LNCaP clone FGC (cell line): ENCODE measurements at places on chromosomes 7 and 10.

DNA sequence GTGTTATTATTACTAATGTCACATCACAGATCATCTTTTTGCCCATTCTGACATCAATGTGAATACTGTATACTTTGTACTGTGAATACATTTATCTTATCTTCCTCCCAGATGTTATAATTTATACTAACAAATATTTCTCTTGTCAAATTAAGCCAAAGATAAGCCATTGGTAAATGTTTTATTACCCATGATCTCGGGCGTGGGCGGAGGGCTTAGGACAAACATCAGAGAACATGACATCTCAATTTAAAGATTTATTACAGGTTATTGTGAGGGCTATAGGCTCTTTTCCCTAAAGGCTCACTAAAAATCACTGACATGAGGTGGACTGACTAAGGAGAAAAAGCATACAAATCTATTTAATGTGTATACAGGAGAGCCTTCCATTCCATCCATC lies 58.2 kb upstream of the DGKB start:
- DNase-seq = no peak

GRCh38 chr10:117140525-117140902 lies 2.4 kb upstream of the VAX1 start:
- no peak for DNase-seq

DNA sequence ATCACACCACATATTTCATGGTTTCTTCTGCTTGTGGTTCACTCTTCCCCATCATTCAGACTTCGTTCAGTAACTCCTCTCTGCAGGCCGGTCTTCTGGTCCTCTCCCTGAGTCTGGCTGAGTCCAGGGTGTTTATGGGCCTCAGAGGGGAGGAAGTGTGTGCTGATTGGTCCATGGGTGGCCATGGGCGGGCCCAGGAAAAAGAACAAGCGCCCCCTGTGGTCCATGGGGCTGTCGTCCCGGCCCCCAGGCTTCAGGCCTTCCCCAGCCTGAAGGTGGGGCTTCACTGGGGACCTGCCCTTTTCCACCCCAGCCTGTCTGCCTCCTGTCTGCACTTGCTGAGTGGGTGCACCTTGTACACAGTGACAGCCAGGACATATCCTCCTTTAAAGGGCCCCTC lies 123.7 kb downstream of the VIPR2 start:
- no peak for DNase-seq

- no peak for DNase-seq
These were observed 45.9 kb downstream of the HIPK2 start for GRCh38 chr7:139731802-139732470.

DNA sequence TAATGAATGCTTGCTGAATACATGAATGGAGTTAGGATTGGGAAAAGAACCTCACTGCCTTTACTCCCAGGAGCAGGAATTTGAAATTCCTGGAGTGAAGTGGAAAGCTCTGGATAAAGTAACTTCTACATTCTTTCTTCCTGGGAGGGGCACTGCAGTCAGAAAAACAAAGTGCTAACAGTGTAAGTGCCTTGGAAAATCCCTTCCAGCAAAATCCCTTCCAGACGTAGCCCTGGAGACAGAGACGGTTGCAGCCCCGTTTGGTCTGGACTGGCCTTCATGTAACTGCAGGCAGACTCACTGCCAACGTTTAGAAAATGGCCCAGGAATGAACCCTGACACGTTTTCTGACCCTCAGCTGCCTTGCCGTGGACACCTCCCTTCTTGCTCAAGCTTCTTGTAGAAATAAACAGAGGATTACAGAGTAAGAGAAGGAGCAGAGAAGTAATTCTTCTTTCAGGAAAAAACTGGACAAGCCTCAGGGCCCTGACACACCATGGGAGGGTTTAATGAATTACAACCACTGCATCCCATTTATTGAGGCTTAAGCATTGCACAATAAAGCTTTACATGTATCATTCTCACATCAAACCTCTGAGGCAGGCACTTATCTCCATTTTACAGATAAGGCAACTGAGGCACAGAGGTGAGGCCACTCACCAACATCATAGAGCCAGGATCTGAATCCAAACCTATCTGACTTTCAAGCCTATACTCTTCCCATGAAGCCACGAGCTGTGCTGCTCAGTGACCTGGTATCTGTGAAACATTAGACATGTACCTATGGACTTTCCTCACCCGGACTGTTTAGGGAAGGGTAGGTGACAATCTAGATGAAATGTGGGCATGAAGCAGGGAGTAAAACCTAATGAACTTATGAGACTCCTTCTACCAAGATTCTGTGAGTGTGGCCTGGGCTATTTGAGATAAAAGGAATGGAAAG lies 7.8 kb downstream of the ITPRIP start:
- DNase-seq = no peak

DNA sequence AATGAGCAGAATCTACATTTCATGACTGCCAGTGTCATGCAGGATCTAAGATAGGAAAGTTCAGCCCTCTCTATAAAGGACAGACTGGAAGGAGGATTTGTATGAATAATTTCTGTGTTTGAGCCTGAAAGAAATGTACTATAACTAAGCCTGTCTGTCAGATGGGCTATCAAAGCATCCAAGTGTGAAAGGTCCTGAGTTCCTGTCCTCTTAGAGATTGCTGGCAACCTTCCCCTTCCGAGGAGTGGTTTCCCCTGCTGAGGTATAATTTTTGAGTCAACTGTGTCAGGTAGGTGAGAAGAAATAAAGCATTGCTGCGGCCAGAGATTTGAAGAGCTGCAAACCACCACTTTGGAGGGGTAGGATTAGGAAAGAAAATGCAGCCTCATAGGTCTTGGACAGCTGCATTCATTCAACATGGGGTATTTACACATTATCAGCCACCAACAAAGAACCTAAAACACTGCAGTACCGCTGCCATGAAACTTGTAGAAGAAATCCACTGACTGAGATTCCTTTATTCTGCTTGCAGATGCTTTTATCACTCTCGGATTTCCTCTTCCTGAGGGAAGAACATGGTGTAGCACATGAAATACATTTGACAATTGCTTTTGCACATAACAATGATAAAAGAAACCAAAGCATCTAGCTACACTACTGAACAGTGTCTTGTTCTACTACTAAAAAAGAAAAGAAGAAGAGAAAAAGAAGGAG lies 189.1 kb downstream of the DGKI start:
- DNase-seq = no peak

- DNase-seq = no peak
These were observed 118.6 kb downstream of the NRF1 start for GRCh38 chr7:129730159-129730558.

- no peak for DNase-seq
These were observed 39.8 kb downstream of the HBP1 start for GRCh38 chr7:107208563-107208962.

- no peak for DNase-seq
These were observed 27.5 kb upstream of the FIGNL1 start for GRCh38 chr7:50477640-50478039.

DNA sequence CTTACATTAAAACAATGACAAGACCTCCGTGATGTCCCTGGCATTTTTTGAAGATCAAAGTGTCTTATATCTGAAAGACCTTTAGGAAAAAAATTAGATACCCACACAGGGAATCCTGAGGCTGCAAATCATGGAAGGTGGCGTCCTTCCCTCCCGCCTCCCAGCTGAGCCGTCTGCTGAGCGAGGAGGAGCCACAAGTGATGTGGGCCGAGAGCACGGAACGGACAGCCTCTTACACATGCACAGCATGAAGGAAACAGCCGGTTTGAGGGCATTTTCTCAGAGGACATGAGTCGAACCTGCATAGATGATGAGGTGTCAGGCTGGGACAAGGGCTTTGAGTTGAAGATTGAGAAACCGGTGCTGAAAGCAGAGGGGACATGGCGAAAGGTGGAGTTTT lies 163.3 kb downstream of the ADARB2 start:
- no peak for DNase-seq

GRCh38 chr10:59885430-59886134 lies 20.8 kb downstream of the CCDC6 start:
- no peak for DNase-seq

- DNase-seq = no peak
These were observed 162.0 kb upstream of the PRPS1L1 start for GRCh38 chr7:18189500-18190126.

- DNase-seq = no peak
These were observed 106.0 kb upstream of the GATA3 start for GRCh38 chr10:7948371-7949000.

DNA sequence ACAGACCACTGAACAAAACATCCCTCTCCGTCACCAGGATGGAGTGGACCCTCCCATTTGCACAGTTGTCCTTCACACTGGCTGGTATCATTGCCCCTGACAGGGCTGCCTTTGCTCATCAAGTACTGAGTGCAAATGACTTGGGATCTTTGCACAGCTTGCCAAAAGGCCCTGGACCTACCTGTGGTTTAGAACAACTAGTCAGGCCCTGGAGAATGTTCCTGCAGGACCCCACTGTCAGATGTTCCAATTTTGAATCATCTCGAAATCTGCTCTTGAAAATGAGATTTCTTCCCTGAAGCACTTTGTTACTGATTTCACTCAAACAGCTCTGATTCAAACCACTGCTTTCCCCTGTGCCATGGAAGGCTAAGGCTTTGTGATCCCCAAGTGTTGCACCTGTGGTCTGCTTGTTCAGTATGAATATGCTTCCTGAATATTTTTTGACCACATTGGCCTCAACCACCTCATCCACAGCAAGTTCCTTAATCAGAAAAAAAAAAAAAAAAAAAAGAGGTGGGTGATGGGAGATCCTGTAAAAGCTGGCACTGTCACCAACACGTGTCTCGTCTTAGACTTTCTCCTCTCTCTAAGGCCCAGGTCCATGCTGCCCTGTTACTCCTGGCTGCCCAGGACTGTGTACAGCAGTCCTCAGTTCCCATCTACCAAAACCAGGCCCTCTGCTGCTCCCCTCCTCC lies 2.7 kb upstream of the AOAH start:
- DNase-seq = no peak
